ENCODE measurements at places on chromosomes 2 and 18.

GRCh38 chr2:229414631-229415030 lies 143.5 kb upstream of the PID1 start:
- no peak for DNase-seq

GRCh38 chr2:205776139-205776538 lies 93.8 kb downstream of the NRP2 start:
- DNase-seq, result no peak

- no peak for DNase-seq
These were observed 647.6 kb upstream of the PKDCC start for GRCh38 chr2:41400088-41400665.

DNA sequence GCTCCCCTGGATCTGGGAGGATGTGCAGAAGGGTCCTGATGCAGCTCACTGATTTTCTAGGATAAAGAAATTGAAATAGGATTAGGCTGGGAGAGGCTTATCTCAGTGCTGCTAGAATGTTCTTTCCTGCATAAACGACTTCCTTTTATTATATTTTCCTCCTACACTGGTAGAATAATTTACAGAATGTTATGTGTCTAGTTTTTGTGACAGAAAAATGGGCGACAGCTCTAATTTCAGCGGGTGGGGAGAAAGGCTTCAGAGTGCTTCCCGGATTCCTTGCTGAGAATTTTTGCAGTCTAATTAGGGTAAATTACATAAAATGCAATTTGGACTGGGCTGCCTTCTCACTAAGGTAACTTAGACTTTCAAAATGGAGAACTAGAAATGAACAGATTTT lies 66.2 kb downstream of the SKA1 start:
- no peak for DNase-seq

DNA sequence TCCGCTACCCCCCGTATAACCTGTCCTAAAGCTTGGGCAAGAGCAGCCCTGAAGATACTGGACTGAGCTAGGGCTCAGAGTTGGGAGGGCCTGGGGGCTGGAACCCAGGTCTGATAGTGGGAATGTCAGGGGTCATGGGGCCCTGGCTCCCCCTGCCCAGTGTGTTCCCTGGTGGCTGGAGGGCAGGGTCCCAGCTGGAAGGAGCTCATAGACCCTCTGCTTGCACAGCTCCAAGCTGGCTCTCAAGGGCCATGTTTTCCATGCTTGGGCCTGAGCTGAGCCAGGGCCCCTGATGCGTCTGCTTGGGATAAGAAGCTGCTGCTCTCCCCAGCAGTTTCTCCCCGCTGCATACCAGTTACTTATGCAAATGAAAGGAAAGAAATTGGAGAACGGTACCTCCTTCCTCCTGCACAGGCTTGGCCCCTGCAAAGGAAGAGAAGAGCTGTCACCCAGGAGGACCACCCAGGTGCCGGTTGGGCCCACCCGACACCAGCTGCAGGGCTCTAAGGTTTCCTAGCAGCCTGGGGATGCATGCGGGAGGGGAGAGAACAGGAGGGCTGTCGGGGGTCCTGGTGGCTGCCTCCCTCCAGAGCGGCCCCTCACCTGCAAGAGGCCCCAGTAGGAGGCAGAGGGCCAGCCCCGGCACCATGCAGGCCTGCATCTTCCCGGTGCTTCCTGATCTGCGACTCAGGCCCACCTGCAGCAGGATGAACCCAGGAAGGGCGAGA lies 628 bp downstream of the OTOS start:
- DNase-seq, result no peak

Measured in right lung (tissue), 10 donors.